ENCODE measurements at places on chromosomes 1 and 21.

DNA sequence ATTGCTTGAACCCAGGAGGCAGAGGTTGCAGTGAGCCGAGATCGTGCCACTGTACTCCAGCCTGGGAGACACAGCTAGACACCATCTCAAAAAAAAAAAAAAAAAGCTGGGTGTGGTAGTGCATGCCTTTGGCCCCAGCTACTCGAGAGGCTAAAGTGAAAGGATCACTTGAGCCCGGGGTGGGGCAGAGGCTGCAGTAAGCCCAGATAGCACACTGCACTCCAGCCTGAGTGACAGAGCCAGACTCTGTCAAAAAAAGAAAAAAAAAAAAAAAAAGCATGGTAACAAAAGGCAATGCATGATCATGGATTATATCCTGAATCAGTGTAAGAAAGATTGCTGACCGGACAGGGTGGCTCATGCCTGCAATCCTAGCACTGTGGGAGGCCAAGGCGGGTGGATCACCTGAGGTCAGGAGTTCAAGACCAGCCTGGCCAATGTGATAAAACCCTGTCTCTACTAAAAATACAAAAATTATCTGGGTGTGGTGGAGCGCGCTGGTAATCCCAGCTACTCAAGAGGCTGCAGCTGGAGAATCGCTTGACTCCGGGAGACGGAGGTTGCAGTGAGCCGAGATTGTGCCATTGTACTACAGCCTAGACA, 76.3 kb downstream of the RUSC1 start:
- no peak for DNase-seq

- DNase-seq, result no peak
Observed at GRCh38 chr1:48794816-48795215, 18.1 kb upstream of the BEND5 start.

DNA sequence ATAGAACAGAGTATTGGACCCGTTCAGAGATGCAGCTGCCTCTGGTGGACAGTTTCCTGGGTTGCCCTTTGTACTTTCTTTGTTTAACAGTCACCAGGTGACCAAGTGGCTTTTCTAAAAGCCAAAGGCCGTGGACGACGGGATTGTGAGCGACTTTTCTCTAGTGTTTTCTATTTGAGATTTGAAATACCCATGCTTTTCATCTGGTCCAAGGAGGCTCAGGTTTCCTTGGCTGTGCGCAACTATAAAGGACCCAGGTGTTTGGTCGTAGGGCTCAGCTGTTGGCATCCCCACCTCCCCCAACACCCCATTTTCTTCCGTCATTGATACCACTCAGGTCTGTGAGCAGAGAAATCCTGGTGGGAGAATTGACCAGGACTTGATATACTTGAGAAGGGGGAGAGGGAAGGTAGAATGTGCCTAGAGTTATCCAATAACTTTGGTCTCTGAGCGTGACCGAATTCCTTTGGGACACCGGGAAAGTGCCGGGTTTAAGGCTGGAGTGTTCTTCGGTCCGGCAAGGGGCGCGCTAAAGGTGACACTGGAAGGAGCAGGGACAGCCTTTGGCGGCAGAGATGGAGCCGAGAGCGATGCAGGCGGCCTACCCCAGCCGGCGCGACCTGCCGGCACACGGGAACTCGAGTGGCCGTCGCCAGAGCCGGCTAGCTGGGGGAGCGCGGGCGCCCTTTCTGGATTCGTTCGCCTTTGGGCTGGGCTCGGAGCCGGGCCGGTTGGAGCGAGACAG, 83.4 kb upstream of the BMP8A start:
- DNase-seq, result no peak

- no peak for DNase-seq
Observed at GRCh38 chr1:200075522-200075921, 48.0 kb downstream of the NR5A2 start.

DNA sequence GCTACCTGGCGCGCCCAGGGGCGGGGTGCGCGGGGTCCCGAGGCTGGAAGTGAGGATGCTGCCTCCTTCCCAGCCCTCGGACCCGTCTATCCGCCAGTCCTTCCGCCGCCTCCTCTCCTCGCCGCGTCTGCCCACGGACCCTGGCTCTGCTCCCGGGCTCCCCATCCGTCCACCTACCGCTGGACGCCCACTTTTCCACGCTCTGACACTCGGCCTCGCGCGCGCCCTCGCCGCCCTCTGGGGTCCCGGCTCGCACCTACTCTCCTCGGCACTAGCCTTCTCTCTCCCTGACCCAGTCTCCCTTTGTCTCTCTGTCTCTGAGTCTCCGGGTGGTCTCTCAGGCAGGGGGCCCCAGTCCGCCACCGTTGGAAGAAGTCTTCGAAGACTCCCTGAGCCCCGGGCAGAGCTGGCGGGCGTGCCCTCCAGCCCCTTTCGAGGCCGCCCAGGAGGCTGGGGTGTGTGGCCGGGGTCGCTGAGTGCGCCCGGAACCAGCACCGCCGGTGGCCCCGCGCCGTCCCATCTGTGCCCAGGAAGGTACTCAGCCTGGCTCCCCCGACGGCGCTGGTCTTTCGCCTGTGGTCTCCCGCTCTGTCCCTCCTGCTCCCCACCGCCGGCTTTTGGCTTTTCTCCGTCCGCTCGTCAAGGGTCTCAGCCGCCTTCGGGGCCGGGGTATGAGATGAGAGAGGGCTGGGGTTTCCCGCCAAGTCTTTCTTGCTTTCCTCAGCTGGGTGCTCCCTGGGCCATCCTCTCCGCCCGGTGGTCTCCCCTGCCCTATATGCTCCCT, 610 bp downstream of the DRAXIN start:
- DNase-seq, result no peak

- no peak for DNase-seq
Observed at GRCh38 chr1:75731881-75732280, 7.4 kb downstream of the ACADM start.

GRCh38 chr1:160124705-160125478, 9.3 kb downstream of the ATP1A2 start:
- peak; percentile 91 for DNase-seq

DNA sequence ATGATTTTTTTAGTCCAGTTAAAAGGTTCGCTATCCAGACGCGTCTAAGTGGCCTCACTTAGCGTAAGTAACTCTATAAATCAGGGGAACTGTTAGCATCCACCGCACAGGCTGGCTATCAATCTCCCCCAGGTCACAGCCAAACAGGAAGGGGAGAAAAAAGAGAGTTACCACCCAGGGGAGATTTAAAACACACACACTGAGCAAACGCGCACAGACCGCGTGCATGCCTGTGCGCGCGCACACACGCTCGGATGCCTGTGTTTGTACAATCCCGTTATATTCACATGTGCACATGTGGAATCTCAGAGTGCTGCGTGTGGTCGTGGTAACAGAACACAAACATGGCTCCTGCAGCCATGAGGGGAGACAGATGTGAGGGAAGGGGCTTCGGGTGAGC, 125.4 kb downstream of the CASZ1 start:
- DNase-seq, result no peak

- no peak for DNase-seq
Observed at GRCh38 chr1:91523482-91523881, 22.8 kb downstream of the CDC7 start.

DNA sequence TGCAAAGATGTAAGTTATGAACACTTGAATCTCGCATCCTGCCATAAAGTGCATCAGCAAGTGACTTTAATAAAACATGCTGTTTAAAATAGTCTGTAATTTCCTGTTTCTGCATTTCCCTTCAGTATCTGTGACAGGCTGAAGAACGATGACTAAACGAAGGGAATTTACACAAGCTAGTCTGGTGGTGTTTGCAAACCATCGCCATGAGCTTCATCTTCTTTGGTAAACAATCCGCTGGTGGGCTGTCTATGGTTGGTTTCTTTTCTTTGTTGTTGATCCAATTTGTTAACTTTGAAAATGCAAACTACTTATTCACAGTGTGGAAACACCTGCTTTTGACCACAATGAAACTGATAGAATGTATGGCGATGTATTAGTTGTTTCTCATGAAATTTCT, 13.9 kb downstream of the SERTAD4 start:
- DNase-seq, result no peak

DNA sequence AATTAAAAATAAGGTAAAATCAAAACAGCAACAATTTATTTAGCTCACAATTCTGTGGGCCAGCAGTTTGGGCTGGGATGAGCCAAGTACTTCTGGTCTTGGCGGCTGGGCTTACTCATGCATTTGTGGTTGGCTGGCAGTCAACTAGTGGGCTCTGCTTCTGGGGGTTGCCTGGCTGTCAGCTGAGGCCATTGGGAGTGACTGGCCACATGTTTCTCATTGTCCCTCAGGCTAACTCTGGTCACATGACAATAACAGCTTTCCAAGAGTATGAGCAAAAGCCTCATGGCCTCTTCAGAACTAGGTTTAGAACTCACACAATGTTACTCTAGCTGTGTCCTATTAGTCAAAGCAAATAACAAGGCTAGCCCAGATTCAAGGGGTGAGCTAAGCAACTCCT, 15.6 kb upstream of the CHIA start:
- DNase-seq, result no peak

DNA sequence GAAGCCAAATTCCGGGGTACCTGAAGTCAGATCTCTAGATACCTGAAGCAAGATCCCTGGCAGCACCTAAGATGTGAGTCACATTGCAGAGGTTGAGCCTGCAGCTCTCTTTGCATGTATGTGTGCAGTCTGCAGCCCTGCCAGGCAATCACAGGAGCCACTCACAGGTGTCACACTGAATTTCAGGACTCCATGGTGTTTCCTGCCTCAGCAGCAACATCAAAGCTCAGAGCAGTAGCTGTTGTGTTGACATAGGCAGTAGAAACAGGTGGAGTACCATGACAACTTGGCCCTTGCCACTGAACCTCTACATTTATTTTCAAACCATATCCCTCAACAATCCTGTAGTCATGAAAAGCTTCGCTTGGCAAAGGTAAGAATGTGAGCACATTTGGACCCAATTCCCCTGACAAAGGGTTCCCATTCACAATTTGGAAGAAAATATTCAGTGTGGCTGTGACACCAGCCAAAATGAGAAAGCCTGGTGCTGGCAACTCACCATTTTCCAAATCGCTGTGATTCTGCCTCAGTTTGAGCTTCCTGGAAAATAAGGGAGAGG, 419.8 kb upstream of the NFIA start:
- no peak for DNase-seq

DNA sequence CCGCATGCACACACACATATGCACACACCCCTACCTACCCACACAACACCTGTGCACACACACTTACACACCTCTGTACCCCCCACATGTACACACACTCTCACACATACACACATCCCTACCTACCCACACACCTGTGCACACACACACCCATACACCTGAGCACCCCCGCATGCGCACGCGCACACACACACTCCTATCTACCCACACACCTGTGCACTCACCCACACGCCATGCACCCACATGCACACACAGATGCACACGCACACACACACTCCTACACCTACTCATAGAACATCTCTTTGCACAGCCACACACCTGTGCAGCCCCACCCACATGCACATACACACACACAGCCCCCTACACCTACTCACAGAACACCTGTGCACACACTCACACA, 15.5 kb upstream of the PADI2 start:
- DNase-seq, result no peak

DNA sequence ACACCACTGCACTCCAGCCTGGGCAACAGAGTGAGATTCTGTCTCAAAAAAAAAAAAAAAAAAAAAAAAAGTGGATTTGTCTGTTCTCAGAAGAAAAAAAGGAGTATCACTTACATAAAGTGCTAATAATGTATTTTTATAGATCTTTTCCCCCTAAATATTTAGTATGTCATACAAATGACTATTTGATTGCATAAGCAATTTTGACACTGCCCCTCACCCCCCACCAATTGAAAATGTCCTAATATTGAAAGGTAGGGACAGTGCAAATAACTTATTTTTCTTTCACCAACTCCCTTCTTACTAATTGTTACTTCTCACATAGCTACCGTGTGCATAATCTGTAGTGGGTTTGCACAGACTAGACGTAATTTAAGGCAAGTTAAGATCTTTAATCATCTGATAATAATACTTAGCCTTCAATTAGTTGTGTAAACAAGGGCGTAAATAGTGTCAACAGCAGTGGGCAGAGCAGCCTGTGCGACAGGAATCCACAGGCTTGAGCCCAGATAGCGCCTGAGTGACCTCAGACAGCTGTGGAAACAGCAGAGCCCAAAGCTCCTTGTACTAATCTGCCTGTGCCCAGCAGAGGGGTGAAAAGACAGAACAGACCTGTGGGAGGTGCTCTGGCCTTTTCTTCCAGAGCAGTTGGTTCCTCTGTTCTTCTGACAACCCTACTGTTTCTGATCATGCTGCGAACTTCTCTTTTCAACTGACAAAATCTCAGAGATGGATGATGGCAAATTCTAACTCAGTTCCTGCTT, 4.5 kb upstream of the IER5 start:
- peak; percentile 64 for DNase-seq

GRCh38 chr1:7610936-7611335, 160.2 kb upstream of the VAMP3 start:
- DNase-seq, result no peak

DNA sequence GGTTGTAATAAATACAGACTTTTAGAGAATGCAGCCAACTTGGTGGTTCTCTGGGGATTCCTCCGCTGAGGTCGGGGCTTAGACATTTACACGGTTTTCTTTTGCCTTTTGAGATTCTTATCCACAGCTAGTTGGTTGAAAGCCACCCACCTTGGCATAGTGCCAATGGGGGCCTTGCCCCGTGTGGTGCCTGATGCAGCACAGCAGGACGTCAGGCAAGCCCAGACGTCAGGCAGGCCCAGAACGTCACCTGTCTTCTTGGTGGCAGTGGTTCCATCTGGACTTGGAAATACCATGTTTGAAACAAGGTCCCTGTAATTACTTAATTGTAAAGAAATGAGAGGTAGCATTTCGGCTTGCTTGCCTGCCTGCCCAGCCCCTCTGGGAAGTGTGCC, 78.5 kb downstream of the GALNT2 start:
- no peak for DNase-seq

GRCh38 chr1:22290611-22291010, 147.7 kb upstream of the WNT4 start:
- no peak for DNase-seq

DNA sequence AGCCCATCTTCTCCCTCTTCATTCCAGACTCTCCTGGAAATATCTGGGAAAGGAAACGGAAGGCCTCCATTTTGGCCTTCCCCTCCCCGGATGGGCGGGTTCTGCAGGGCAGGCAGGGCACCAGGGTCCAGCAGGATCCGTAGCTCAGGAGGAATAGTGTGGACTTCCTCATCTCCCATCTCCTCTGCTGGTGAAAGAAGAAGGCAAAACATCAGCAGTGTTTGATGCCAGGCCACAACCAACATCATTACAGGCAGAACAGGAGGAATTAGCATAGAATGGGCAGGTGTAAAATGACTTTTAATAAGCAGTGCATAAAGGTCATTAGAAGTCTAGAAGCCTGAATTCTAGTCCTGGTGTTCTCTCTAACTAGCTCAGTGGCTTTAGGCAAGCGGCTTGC, 165.9 kb downstream of the TGFBR3 start:
- DNase-seq, result no peak
